Activated naive CD4-positive, alpha-beta T cell treated with anti-CD3 and anti-CD28 coated beads, Interleukin-2, amount 50 U/mL, for 72 hours (primary cell): ENCODE measurements at places on chromosomes 6 and 20. TPM values are rescaled to one million over a fixed set of nuclear protein-coding genes. Genes with fewer than 3 reads are reported as not detected.

- DNase-seq = no peak
Observed at GRCh38 chr6:88599571-88599970, 363.8 kb downstream of the RNGTT start.

SEL1L2 gene
- total RNA-seq = not detected

- no peak for DNase-seq
Observed at GRCh38 chr6:3879194-3879952, 30.2 kb downstream of the FAM50B start.

DNA sequence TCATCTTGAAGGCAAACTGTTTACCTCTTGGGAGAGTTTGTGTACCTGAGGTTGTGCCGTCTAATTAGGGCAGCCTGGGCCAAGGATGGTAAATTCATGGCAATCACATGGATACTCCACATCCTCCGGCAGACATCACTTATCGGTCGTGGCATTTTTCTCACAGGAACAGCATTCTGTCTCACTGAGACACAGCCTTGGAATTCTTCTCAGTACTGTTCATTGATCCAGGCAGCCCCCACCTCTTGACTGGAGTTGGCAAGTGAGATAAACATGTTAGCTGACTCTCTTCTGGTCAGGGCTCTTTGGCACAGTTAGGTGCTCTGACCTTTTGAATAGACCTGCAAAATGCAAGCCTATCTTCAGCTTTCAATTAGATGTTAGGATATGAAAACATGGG lies 511.4 kb upstream of the FLRT3 start:
- DNase-seq = no peak

DNA sequence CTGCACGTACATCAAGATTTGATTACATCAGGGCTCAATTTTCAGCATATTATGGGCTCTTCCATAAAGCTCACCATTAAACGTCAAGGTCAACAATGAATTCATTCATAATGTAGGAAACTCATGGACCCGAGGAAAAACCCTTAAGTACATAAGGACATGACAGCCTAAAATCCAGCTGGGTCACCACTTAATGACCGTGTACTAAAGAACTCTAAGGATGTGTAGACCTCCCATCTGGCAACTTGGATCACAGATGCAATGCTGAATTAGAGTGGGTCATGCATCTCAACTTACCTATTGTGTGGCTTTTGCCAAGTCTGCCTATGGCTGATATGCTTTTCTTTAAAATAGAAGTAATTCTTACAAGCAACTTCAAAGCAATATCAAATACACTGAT lies 26.7 kb upstream of the DEFB112 start:
- no peak for DNase-seq

- DNase-seq = no peak
Observed at GRCh38 chr6:36826520-36827227, 12.6 kb downstream of the CPNE5 start.

DNA sequence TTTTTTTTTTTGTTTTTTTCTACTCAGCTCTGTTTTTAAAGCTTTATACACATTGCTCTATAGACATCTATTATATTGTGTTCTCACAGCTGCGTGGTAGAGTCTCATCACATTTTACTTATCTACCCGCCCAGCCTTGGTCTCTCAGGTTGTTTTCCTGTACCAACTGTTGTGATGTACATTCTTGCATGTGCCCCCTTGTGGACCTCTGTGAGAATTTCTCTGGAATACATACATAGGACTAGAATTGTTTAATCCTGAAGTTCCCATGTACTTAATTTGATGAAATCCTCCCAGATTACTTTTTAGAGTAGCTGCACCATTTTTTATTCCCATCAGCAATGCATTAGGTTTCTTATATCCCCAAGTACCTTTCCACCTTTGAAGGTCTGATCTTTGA lies 40.4 kb upstream of the TINAG start:
- no peak for DNase-seq

LBP gene
- total RNA-seq = not detected
